Cerebellar nuclear complex (tissue), 1 donor: ENCODE measurements at places on chromosomes 12 and 14.

DNA sequence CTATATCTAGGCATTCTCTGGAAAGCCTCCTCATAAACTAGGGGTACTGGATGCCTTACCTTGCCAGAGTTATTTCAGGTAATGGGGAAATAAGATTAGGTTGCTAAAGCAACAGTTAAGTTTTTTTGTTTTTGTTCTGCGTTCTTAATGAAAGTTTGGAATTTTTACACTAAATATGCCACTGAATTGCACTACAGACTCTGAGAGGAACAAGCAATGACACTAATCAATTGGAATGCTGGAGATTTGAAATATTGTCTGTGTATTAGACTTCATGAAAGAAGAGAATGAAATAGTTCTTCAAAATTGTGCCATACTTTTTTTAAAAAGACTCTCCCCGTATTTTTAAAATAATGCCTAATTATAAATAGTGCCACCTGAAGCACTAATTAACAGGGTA, 287.8 kb downstream of the NAV3 start:
- DNase-seq = no peak

- no peak for DNase-seq
These were observed 11.5 kb downstream of the SYNDIG1L start for GRCh38 chr14:74414403-74415114.

DNA sequence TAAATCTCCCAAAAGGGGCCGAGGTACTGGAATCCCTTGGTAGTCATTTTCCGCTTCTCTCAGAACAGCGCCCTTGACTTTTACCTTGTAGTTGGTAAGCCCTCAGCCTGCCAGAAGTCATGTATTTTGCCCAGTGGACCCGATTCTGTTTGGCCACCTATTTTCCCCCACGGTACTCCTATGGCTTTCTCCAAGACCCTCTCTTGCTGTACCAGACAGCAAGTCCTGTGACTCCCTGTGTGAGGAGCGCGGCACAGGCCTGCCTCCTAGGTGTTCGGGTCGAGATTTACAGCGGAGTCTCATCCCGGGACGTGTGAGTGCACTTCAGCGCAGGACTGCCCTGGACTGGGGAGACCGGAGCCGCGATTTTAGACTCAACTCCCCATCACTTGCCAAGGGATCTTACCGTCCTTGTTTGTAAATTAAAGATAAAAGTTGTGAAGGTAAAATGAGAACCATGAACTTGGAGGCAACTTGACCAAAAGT, 1.1 kb upstream of the MBD6 start:
- DNase-seq = no peak

- DNase-seq = no peak
These were observed 777.9 kb downstream of the FSCB start for GRCh38 chr14:43729143-43729542.

DNA sequence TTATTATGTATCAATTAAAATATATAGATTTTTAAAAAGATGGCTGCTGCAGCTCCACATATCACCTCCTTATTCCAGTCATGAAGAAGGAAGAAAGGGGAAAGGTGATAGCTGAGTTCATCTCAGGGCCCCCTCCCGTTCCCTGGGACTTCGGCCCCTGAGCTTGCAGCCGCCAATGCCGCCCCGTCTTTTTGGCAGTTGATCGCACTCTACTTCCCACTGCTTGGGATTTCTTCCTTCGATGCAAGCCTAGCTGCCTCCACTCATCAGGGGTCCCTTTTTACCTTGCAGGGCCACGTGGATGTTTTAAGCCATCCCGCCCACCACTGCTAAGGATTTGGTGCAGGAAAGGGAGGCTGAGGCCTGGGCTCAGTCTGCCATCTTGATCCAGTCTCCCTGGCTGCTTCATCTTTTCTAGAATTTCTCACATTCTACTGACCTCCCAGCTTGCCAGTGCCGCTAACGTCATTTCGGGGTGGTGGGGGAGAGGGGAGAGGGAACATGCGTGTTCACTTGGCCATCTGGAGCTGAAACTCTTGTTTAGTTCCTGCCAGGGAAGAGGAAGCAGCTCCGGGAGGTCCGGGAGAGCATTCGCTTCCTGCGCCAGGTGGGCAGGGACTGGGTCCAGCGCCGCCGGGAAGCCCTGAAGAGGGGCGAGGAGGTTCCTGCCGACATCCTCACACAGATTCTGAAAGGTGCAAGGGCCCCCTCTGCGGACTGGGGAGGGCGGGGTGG, 31.3 kb downstream of the CYP46A1 start:
- DNase-seq = no peak

- no peak for DNase-seq
These were observed 156.2 kb downstream of the CAND1 start for GRCh38 chr12:67425394-67425793.

DNA sequence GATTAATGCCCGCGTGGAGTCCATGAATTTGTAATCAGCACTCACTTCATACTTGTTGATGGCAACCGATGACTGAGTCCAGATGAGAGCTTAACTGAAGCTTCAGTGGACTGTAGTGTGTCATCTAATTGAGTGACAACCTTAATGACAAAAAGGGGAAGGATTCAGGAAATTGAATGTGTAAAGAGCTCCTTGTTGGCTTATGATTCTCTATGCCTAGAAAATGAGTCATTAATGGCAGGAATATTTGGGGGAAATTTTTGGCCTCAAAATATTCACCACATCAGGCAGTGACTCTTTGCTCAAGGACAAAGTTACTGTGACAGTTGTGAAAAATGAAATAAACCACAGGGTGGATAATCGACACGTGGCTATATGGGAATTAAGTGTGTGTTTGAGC, 55.3 kb upstream of the STON2 start:
- no peak for DNase-seq

- no peak for DNase-seq
These were observed 426.2 kb downstream of the BCAT1 start for GRCh38 chr12:24522736-24523135.

DNA sequence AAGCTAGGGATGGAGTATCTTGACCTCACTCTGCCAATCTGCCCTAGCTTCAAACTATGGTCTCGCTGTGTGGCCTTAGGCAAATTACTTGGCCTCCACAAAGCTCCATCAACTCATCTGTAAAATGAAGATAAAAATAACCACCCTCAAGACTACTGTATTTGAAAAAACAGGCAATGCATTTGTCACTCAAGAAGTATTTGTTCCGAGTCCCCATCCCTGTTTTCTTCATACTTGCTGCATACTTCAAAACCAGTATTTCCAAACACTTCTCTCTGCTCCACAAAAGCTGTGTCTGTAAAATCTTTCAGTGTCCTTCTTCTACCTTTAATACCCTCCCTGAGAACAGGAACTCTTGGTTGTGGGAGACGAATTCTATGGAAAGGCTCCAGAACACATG, 47.9 kb downstream of the GTF2A1 start:
- DNase-seq = no peak

GRCh38 chr14:36339816-36340215, 19.4 kb upstream of the MBIP start:
- no peak for DNase-seq
